ENCODE measurements at places on chromosomes 3 and 15. TPM values are rescaled to one million over a fixed set of nuclear protein-coding genes. Genes with fewer than 3 reads are reported as not detected.

- DNase-seq: no peak
Measured at GRCh38 chr3:49359623-49360022, 1.5 kb upstream of the GPX1 start.

DNA sequence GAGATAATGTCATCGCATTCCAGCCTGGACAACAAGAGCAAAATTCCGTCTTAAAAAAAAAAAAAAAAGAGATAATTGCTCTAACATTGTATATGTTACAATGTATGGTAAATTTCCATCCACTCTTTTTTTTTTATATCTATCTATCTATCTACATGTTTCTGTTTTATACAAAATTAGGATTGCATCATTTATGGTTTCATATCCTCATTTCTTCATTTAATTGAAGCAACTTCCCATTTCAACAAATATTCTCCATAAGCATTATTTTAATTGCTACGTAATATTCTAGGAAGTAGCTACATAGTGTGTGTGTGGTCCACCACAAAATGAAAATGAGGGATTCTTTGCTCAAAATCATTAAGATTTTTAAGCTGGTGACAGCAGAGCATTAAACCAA is 18.4 kb downstream of the RBP1 start:
- DNase-seq: no peak

DNA sequence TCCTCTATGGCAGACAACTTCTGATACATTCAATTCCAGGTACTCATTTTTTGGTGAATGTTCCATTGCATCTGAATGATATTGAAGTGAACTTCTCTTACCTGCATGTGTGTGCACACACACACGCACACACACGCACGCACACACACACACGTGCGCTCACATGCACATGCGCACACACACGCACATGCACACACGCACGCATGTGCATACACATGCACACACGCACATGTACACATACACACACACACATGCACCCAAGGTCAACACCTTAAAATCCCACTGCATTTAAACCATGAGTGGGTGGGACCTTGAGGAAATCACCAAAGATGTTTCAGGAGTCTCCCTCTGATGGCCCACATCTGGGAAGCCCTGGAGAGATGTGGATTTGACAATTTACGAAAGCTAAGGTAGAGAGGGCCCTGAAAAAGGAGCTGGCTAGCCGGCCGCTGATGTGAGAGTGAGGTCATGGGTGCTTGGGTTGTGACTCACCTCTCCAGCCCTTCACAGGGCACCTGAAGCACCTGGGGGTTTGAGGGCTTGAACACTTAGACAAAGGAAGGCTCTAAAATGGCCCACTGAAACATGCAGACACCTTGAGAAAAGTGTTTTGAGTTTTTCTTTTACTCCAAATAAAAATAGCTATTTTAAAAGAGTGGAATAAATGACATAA is 269.1 kb upstream of the LRRFIP2 start:
- no peak for DNase-seq

DNA sequence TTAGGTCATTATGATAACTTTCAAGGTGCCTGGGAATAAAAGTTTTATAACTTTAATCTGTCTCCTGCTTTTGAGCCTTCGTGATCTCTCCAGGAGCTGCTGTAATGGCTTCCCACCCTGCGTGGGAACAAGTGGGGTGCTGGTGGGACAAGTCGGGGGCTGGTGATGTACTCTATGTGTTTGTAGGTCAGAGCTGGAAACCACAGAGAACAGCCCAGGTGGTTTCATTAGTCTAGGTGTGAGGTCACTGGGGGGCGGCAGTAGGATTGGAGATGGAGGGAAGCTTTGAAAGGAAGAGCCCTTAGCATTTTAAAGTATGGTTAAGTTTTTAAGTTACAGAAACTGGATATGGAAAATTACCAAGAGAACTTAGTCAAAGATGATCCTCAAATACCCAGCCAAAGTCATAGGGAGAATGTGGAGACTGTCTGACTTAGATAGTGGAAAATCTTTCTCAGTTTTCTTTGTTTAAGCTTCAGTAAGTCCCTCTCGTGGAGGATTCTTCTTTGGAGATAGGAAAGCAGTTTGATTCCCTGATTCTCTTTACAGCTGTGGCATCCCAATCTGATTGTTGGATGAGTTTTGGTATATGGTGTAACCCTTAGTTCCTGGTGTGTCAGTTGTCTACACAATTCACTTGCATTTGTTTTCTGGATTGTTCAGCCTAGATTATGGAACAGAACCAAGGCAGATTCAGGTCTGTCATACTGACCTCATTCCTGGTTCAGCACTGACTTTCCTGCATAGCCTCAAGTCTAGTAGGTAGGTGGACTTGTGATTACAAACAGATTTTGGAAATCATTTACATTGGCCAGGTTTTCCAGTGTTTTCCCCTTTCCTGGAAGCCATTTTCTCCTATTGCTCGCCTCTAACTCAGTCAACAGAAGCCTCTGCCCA is 115.6 kb downstream of the FNDC3B start:
- no peak for DNase-seq

- no peak for DNase-seq
Measured at GRCh38 chr15:49989498-49989897, 129.5 kb downstream of the ATP8B4 start.

DNA sequence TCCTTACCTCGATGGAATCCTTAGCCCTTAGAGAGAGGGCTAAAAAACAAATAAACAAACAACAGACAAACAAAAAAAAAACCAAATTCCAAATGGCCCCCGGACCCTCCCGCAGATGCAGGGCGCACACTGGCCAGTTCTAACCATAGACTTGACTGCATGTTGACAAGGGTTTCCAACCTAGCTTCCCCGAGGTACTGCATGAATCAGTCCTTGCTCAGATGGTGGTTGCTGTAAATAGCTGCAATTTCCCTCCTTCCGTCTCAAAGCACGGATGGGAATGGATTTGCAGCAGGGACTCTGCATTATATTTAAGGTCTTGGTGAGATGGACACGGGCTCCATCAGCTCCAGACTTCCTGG is 162.8 kb downstream of the CD47 start:
- no peak for DNase-seq

AQR gene
- 37.0 TPM for total RNA-seq
